ENCODE measurements at places on chromosomes 12 and 14.

DNA sequence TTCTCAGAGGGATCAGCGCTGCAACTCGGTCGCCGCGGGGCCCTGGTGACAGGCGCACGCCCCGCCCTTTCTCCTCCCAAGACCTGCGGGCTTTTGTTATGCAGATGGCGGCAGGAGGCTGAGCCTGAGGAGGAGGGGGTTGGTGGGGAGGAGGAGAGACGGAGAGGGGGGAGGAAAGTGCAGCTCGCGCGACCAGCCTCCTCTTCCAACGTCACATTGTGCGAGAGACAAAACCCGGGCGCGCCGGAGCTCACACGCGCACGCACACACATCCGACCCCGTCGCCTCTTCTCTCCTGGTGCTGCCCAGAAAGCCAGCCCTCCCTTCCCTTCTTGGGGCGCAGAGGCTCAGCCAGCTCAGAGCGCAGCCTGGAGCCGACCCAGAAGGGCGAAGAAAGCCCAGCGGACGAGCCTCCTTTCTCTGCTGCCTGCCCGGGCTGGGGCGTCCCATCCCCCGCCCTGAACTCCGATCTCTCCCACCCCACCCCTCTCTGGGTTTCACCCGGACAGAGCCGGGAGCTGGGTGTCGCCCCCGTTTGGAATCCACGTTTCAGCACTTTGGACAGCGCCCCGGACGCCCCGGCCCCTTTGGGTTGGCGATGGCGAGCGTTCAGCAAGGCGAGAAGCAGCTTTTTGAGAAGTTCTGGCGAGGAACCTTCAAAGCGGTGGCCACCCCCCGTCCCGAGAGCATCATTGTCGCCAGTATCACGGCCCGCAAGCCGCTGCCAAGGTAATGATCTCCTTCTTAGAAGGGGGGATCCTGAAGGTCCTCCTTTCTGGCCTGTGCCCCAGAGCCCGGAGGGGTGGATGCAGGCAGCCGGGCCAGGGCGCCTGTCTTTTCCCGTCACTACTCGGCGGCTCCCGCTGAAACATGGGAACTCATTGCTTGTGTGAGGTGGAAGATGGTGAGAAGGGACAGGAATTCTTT, at the start of gene SRRM4:
SRRM4 (plus strand) TSS at position 257 of the 927 bp plus-strand sequence; CDS start at position 599, 342 bp downstream.
- no peak for DNase-seq

- DNase-seq: peak; percentile 85
These were observed 135.2 kb upstream of the C14orf180 start for GRCh38 chr14:104444159-104445030.

DNA sequence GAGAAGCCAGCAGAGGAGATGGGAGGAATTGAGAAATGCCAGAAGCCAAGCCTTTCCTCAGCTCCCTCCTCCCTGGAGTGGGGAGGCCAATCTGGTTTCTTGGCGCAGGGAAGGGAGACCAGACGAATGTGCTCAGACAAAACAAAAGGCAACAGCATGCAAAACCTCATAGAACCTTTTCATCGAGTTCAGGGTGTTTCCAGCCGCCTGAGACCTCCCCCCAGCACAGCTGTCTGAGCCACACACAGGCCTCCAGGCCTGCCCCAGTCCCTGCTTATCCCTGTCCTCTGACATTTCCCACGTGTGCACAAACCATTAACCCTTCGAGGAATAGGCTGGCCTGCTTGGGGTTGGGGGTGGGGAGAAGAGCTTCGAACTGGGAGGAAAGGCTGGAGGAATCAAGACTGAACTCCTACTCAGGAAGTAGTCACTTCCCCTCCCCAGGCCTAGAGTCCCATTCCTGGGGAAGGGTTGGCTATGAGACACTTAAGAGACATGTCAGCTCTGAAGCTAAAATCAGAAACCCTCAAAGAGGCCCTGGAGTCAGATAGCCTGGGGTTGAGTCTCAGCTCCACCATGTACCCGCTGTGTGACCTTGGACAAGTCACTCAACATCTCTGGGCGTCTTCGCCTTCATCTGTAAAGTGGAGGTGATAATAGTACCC, 10.7 kb downstream of the TBX3 start:
- DNase-seq: no peak

GRCh38 chr12:82857911-82858533, 171.3 kb downstream of the TMTC2 start:
- DNase-seq: no peak

DNA sequence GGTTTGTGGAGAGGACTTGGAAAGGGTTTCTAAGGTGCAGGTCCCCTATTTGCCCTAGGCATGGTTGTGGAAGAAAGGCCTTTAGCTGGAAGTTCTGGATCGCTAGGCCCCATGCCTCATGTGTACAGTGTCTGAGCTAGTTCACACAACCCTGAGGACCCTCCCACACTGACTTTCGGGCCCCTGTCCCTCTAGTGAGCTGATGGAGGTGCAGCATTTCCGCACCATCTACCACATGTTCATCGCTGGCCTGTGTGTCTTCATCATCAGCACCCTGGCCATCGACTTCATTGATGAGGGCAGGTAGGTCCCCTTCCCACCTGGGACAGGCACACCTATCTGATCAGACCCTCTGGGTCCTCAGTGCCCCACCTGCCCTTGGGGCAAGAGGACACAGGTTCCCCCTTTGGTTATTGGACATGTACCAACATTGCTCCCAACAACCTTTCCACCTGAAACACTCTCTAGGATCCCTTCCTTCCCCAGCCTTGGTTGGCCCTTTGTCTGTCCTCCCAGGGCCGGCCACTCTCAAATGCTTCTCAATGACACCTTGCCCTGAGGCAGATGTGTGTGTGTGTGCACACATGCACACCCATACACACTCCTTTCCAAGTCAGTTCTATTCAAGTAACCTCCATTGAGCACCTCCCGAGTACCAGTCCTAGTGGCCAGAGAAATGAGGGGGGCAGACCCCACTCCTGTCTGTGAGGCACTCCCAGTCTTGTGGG, 2.6 kb downstream of the SOAT2 start:
- DNase-seq: no peak
